Activated CD8-positive, alpha-beta T cell treated with anti-CD3 and anti-CD28 coated beads for 36 hours (primary cell): ENCODE measurements at places on chromosomes 2 and 18.

GRCh38 chr2:1937066-1937465, 192.8 kb upstream of the PXDN start:
- no peak for DNase-seq

DNA sequence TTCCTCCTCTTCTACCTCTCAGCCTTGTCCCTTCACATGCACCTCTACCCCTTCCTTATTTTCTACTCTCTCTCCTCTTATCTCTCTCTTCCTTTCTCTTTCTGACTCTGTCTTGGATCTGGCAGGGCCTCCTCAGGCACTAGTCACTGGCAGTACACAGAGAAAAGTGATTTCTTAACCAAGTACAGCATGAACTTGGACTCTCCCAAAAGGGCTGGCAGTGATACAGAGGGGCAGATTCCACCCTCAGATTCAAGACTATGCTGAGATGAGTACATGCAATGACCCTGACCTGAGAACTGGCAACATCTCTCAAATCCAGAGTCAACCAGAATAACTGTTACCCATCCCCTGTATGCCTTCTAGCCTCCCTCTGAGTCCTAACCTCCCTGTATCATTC, 4.3 kb downstream of the AOX1 start:
- DNase-seq: no peak

GRCh38 chr18:76374330-76375281, 120.4 kb downstream of the ZNF516 start:
- peak; percentile 87 for DNase-seq

- no peak for DNase-seq
Measured at GRCh38 chr2:64586883-64587481, 62.9 kb downstream of the AFTPH start.

DNA sequence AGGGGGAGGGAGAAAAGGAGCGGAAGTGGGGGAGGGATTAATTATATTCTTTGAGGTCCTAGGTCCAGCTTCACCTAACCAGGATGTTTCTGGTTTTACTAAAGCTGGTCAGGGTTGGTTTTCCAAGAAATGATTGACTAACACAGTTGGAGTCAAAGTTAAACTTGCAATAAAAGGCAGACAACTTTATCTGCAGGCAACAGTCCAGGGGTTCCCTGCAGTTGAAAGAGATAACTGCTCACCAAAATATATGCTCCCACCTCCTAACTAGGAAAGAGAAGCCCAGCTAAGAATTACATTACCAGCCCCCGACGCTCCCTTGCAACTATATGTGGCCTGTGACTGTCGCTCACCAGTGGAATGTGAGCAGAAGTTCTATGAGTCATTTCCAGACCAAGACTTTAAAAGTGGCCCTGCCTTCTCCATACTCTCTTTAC, 140.0 kb upstream of the PKDCC start:
- DNase-seq: no peak

DNA sequence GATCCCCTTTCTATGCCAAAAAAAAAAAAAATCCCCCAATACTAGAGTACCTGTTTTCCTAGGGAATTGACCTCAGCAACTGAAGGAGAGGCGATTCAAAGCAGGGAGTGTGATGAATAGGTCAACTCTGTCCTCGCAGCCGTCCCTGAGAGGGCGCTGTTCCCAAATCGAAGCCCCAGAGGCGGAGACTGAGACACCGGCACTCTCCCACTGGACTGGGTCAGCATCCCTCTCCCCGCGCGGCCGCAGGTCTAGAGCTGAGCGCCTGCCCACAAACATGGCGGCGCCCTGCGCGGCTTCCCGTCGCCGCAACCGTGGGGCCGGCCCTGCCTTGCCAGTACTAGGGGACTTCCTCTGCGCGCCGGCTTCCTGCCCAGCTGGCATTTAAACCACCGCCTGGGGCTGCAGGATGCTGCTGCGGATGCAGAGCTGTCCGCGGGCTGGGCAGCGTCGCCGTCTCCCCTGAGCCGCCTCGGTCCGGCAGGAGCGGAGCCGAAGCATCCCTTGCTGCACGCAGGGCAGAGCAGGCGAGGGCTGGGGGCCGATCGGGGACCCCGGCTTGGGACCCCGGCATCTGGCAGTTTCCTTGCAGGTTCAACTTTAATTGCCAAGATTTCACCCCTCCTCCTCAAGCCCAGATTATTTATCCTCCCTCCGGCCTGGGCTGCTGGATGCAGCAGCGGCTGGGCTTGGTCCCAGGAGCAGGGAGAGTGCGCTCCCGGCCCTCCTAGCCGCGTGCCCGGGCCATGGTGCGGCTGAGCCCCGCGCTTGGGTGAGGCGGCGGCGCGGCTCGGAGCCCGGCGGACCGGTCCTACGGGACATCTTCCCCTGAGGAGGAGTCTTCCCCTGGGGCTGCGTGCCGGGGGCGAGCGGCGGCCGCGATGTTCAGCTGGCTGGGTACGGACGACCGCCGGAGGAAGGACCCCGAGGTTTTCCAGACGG, at the start of gene EHD3:
EHD3 (plus strand) TSS at position 412 of the 942 bp plus-strand sequence; CDS start at position 882, 470 bp downstream.
- peak; percentile 90 for DNase-seq

- DNase-seq: no peak
Measured at GRCh38 chr2:120825370-120826259, 89.9 kb downstream of the GLI2 start.

- no peak for DNase-seq
Measured at GRCh38 chr2:68236876-68237275, 15.5 kb downstream of the PPP3R1 start.
